Fibroblast of skin of abdomen (primary cell): ENCODE measurements at places on chromosomes 2 and 18.

GRCh38 chr2:5661362-5661761, 30.8 kb upstream of the SOX11 start:
- DNase-seq = no peak

- no peak for DNase-seq
Measured at GRCh38 chr2:111176388-111176787, 55.7 kb downstream of the BCL2L11 start.

- DNase-seq = no peak
Measured at GRCh38 chr2:217955881-217956493, 46.8 kb downstream of the TNS1 start.

- no peak for DNase-seq
Measured at GRCh38 chr2:70145851-70146739, 44.7 kb downstream of the C2orf42 start.

DNA sequence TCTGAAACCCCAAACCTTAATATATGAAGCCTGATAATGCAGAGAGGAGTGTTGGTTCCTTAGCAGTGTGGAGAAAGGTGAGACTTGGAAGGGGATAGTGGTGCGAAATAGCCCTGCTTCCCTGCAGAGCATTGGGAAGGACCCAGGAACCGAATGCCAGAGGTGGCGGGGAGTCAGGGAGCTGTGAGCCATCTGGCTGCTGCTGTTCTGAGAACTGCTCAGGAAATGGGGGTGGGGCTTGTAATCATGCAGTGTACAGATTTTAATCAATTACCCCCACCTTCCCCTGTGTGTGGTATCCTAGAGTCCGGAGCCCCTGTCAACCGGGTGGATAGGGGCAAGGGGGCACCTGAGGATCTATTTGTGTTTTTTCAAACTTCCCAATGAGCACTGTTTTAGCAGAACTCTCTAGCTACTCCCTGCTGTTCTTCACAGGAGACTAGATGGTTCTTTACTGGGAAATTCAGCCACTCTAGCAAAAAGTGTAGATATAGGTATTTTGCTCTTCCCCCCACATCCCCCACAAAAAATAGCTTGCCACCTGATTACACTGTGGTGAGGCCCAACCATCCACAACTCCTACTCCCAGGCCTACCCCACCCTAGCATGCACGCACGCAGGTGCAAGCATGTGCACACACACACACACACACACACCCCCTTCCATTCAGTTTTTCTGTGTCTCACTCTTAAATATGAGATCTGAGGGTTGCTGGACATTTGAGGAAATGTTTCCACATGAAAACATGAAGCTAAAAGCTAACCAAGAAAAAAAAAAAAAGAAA, 30.1 kb upstream of the MBOAT2 start:
- peak; percentile 31 for DNase-seq

- no peak for DNase-seq
Measured at GRCh38 chr18:13614641-13615288, 111.6 kb downstream of the FAM210A start.

GRCh38 chr2:137369106-137369505, 595.2 kb upstream of the HNMT start:
- DNase-seq = no peak

- DNase-seq = peak; percentile 7
Measured at GRCh38 chr2:186429104-186429503, 57.0 kb upstream of the ZC3H15 start.

GRCh38 chr2:36097022-36097421, 258.6 kb upstream of the CRIM1 start:
- no peak for DNase-seq

GRCh38 chr2:136247204-136247950, 129.4 kb upstream of the CXCR4 start:
- DNase-seq = no peak

- no peak for DNase-seq
Measured at GRCh38 chr2:217742841-217743240, 260.0 kb downstream of the TNS1 start.

- no peak for DNase-seq
Measured at GRCh38 chr18:9809697-9810096, 76.1 kb upstream of the TXNDC2 start.

DNA sequence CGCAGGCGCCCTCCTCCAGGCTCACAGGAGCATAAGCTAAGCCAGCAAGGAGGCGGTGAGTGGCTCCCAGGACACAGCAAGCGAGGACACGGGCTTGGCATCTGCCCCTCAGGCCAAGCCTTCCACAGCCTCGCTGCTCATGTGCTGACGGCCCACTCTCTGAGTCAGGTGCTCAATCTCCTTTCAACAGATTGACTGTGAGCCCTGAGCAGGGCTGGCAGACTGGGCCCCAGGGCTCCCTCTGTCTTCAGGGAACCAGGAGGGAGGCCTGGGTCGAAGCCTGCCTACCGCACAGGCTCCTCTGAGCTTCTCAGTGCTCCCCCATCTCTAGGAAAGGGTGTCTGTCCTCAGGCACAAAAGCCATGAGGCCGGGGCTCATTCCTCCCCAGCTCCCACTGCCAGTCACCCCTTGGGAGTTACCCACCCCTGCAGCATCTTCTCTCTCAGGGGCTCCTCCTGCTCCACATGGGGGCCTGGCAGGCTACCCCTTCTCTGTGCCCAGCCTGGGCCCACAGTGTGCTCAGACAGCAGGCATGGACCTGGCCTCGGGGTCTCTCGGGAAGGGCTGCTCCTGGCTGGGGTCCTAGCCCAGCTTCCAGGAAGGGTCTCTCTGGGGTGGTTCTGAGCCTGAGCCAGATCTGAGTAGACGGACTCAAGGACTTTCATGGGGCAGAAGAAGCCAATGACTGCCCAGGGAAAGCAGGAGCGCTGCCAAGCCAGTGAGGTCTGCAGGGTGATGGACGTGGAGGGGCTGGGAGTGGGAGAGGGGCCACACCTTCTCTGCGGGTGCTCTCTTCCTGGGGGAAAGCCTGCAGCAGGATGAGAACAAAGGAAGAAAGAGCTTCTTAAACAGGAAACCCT, 138.0 kb upstream of the GPC1 start:
- DNase-seq = no peak
